ENCODE measurements at places on chromosomes 11 and 22.

DNA sequence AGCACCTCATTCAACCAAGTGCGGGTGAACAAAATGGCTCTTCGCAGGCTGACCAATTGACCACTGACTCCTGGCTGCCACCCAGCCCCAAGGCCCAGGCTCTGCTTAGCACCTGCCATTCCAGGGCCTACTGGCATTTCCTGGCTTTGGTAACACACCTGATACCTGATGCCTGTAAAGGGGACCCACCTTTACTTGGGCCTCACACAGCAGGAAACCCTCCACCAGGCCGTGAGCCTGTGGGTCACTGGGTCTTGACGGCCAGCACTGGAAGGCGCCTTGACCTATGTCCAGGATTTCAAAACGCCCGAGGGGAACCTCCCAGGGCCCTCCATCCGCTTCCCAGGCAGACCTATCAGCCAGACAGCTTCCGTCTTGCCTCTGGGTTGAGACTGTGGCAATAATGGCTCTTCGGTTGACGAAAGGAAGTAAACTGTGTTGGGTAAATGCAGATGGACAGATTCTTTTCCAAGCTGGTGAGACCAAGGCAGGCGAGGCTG, 16.8 kb upstream of the TMEM184B start:
- no peak for DNase-seq

- no peak for DNase-seq
Observed at GRCh38 chr11:122045181-122045586, 70.8 kb downstream of the BLID start.

GRCh38 chr11:57776031-57776521, 14.5 kb downstream of the CTNND1 start:
- DNase-seq: no peak

GRCh38 chr11:128629516-128630106, 42.3 kb upstream of the ETS1 start:
- no peak for DNase-seq

DNA sequence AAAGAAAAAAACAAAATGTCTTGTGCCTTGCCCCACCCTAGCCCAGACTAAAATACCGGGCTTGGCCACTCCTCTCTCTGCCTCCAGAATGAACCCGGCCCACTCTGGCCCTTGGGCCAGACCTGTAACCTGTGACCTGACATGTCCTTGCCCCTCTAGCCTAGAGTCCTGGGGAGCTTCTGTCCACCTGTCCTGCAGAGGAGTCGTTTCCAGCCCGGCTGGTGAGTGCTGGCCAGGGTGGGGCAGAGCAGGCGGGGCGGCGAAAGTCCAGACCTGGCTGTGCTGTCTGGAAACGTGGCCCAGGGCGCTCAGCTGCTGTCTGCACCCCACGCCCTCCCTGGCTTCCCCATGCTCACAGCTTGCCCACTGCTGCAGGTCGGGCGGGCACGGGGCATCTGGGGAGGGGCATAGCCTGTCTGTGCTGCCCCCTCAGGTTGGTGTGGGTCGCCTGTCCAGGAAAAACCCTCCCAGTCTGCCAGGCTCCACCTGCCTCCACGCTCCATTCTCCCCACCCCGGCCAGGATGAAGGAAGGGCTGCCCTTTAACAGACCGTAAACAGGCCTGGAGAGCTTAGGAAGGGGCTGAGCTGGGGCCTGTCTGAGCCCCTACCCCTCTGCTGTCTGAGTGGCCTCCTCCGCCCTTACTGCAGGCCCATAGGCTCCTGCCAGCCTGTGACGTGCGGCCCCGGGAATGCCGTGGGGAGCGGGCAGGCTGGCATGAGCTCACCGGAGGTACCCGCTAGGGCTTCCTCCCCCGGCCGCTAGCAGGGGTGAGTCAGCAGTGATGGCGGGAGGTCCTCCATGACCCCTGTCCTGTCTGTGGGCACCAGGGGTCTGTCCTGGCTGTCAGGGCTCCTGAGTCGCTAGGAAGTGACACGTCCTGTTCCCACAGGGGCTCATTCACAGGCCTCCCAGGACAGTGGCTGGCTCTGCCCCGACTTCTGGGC, 1.9 kb downstream of the CD151 start:
- peak; percentile 96 for DNase-seq

GRCh38 chr11:118605116-118605867, 2.1 kb upstream of the PHLDB1 start:
- DNase-seq: no peak

GRCh38 chr11:15222777-15223176, 108.1 kb downstream of the INSC start:
- DNase-seq: no peak

DNA sequence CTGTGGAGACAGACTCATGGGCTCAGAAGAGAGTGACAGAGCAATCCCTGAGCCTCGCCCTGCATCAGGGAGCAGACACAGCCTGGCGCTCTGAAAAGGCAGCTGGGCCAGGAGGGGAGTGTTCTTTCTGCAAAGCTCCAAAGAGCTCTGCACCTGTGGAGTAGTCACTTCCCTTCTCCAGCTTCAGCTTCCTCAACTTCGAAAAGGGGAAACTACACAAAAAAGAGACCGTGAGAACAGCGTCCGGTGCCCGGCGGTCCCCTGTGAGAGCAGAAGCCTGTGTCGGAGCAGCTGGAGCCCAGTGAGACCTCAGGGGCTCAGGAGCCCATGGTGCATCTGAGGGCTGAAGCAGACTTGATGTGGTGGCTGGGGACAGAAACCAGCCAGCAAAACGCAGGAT, 35.1 kb downstream of the TP53I11 start:
- DNase-seq: no peak

DNA sequence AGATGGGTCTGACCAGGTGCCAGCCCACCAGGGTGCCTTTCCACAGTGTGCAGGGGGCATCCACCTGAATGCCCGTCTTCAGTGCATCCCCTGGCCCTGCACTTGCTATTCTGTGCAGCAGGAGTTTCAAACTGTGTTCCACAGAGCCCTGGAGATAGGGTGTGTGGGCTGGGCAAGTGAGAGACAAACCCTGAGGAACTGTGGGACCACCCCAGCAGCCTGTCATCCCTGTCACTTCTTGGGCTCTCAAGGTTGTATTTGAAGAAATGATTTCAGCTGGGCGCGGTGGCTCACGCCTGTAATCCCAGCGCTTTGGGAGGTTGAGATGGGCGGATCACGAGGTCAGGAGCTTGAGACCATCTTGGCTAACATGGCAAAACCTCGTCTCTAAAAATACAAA, 6.4 kb upstream of the DGAT2 start:
- no peak for DNase-seq

DNA sequence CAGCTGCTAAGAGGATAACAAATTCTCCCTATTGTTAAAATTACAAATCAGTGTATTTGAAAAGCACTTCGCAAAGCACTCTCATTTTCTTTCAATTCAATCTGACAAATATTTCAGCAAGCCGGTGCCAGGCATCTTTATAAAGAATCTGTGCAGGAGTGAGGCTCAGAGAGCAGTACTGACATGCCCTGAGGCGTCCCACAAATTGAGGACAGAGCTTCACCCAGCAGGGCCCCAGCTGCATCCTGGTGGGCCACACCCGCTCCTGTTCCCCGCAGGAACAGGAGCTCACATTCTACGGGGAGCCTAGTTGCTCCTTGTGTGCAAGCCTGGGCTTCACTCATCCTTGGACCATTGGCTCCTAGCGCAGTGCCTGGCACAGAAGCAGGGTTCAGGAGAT, 60.9 kb upstream of the EIF3D start:
- DNase-seq: no peak

- DNase-seq: no peak
Observed at GRCh38 chr22:28882545-28882877, 861 bp upstream of the ZNRF3 start.

GRCh38 chr11:66328031-66328301, 8.3 kb downstream of the RIN1 start:
- DNase-seq: no peak

DNA sequence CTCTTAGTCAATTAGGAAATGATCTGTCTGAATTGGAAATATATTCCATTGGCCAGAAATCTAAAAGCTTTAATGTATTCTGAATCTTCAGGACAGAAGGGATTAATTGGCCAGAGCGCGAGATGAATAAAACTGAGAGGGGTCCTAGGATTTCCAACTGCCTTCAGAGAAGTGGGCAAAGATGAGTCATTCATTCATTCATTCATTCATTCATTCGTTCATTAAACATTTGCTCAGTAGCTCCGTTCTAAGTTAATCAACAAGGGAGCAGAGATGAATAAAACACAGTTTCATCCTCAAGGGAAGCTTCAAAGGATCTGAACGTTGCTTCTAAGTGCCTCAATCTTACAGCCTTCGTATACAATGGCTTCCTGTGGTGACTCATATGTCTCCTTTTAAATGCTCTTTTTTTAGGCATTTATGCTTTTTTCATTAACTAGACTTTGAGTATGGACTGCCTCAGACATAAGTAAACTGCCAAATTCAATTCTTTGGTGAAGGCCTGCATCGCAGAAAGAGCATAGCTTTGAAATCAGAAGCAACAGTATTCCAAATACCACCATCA, 537.4 kb upstream of the CCDC90B start:
- DNase-seq: no peak

- DNase-seq: no peak
Observed at GRCh38 chr11:83306200-83307080, 20.3 kb upstream of the CCDC90B start.

DNA sequence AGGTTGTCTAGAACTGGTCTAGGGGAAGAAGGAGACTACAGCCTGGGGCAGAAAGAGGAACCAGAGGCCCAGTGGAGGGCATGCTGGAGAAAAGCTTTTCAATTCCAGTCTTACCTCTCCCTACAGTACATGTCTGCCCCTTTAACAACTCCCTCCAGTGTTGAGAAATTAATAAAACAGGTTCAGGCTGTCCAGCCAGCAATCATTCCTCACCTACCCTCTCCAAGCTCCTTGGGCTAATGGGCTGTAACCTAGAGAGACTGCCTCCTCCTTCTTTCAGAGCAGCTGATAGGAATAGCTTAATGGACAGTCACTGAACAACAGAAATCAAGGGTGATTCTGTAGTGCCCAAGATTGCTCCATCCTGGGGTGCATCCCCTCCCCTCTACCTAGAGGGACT, 8.8 kb downstream of the SLC35F2 start:
- DNase-seq: no peak

DNA sequence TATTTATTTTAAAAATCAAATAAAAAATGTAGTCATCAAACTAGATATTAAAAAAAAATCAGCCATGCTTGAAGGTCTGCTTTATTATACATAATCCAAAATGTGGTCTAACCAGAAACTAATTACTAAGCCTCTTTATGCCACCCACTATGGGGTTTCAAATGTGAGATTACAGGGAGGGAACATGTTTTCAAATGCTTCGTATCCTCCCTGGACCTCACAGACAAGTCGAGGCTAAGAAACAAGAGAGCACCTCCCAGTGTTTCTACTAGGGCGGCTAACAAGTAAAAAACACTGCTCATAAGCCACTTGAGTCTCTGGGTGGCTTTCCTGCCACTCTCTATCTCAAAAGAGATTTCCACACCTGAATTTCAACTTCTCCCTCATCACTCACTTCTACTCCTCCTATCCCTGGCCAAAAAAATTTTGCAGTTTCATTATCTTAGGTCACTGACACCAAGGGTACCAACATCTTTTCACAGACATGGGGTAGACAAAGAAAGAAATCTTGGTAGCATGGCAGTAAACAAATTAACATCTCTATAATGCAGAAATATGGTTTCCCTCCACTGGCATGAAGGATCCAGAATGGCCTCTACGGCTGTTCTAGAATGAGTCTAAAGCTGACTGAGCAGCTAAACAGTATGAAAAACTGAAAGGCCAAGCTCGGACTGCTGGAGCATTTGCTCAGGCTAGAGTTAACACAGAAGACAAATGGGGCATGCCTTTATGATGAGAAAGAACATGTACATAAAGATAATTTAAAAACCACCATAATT, 50.9 kb downstream of the PITPNB start:
- DNase-seq: no peak

DNA sequence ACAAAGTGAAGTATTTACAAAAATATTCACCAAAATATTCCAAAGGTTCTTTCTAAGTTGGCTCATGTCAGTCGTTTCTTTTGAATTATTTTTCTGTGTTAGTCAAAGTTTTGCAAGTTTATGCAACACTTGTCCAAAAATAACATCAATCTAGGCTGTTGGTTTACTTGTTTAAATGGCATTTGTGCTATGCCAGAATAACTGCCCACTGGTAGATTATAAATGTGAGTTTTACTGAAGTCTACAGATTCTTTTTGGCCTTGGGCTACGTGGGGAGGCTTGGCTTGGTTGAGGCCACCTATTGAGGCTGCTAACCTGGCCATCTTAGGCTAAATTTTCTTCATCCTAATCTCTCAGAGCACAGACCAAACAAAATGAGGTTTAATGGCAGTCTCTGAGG, 1091.9 kb upstream of the RAG2 start:
- DNase-seq: no peak

GRCh38 chr11:48014917-48015316, 34.6 kb downstream of the PTPRJ start:
- no peak for DNase-seq

DNA sequence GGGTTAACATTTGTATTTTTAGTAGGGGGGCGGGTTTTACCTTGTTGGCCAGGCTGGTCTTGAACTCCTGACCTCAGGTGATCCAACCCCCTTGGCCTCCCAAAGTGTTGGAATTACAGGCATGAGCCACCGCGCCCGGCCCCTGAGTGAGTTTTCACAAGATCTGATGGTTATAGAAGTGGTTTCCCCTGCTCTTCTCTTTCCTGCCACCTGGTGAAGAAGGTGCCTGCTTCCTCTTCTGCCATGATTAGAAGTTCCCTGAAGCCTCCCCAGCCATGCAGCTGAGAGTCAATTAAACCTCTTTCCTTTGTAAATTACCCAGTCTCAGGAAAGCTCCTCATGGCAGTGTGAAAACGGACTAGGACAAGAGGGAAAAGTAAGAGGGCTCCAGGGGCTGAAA, 259.1 kb upstream of the PLET1 start:
- no peak for DNase-seq

DNA sequence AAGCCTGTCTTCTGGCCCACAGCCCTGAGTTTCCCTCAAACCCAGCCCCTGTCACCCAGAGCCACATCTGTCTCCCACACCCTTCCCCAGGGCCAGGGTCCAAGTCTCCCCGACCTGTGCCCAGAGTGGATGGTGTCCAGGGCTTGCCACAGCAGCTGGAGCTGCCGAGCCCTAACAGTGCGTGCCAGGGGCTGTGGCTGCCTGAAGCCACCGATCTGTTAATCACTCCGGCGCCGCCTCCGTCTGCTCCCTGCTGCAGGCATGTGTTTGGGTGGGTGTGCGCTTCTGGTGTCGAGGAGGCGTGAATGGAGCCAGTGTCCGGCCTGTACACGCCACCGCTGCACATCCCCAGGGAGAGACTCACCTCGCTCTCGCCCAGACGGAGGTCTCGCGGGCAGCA, 26.1 kb downstream of the SHISAL1 start:
- no peak for DNase-seq

DNA sequence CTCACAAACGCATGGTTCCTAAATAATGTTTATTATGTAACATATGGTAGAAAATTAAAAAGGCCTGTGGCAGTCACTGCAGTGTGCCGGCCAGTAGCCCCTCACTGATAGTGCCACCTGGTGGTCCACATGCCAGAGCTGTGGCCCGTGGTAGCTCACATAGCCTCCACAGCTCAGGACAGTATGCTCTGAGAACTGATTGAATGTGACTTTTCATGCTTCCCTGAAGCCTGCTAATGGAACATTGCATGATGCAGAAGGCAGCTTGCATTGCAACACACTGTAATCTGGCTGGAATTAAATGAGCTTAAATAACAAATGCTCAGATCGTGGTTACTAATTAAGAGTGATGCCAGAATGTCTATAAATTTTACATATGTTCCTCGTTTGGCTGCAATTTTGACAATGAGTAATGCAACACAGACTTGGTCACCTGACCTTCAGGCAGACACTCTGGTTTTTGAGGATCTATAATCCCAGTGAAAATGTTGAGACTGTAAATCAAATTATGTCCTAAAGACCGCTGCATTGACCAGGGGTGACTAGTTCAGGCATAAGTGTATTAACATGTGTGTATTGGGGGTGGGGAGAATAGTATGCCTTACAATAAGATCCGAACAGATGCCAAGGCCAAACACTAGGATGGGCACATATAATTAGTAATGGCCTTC, 566.4 kb downstream of the METTL15 start:
- DNase-seq: no peak
